ENCODE measurements at places on chromosomes 7 and 10.

DNA sequence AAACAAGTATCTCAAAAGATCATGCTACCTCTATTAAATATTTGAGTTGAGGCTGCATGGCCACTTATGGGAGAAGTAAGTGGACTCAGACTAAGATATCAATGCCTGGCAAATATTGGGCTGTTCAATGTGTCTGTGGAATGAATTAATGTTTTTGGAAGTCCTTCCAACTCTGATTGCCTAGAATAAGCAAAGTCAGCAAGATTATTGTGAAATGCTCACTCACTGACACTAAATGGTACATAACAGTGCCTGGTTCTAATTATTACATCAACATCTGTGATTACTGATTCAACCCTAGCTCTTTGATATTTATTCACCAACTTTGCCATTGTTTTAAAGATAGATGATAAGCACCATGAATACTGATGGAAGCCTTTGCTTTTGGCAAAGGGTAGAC, 45.5 kb upstream of the HDAC9 start:
- DNase-seq = no peak

DNA sequence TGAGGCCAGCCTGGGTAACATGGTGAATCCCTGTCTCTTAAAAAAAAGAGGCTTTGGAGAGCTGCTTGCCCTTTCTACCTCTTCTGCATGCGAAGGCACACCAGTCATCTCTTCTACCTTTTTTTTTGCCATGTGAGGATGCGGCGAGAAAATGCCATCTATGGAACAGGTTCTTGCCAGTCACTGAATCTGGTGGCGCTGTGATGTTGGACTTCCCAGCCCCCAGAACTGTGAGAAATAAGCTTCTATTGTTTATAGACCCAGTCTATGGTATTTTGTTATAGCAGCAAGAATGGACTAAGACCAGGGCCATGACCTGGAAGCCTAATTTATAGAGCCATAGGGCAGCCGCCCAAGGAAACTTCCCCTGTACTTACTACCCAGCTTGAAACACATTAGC, 112.9 kb downstream of the HIP1 start:
- no peak for DNase-seq

GRCh38 chr10:112981553-112981952, 31.5 kb downstream of the TCF7L2 start:
- no peak for DNase-seq

- DNase-seq = no peak
Observed at GRCh38 chr7:137576481-137576880, 232.9 kb upstream of the PTN start.

- DNase-seq = no peak
Observed at GRCh38 chr10:8588135-8588534, 533.6 kb downstream of the GATA3 start.

DNA sequence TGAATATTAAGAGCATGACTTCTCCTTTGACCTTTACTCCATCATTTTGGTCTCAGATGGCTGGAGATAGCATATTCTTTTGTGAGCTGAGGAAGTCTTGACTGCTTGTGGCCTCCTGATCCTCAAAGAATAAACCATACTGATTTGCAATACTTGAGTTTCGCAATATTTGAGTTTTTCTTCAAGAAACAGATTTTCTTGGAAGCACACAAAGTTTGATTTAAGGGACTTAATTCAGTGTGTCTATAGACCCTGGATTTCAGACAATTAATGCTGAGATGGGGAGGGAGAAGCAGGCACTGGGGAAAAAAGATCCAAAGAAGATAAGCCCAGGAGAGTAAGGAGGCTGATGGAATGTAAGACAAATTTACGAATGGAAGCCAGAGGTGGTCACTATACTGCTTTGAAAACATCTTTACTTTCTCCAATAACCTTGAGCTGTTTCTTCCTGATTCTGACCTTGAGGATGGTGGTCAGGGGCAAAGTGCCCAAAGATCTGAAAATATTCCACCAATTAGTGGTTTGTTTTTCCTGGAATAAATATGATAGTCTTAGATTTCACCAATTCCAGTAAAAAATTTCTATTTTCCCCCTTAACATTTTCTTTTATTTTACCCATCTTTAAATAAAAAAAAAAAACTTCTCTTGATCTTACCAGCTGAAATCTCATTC, 7.5 kb downstream of the EPDR1 start:
- DNase-seq = no peak

GRCh38 chr10:88544140-88544870, 38.8 kb downstream of the RNLS start:
- DNase-seq = no peak

- no peak for DNase-seq
Observed at GRCh38 chr7:35313575-35313974, 59.7 kb upstream of the TBX20 start.

DNA sequence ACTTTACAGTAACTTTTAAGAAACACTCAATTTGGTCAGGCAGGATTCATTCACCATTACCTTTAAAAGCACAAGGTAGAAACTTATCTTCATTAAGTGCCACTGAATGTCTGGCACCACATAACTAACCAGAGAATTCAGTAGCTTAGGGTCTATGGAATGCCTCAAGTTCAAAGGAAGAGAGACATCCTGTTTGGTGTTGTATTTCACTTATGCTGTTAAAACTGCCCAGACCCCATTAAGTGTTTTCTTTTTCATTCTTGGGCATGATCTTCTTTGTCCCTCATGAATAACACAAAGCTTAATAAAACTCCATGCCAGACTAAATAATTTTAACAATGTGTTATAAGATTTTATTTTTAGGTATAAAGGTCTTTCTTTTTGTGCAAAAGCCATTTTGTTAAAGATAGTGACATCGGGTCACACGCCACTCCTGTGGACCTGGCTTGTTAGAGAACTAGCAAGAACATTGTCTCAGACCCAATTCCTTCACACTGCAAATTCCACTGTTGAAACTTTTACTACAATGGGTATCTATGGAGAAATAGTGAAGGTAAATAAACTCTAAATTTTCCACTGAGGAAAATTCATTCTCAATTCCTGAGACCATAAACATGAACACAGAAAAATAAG, 221.0 kb downstream of the TWIST1 start:
- DNase-seq = no peak

- no peak for DNase-seq
Observed at GRCh38 chr10:112872728-112873127, 77.3 kb upstream of the TCF7L2 start.

- DNase-seq = no peak
Observed at GRCh38 chr10:70656489-70656888, 15.8 kb upstream of the ADAMTS14 start.

GRCh38 chr7:116551692-116552091, 26.9 kb downstream of the CAV1 start:
- DNase-seq = no peak

GRCh38 chr7:141500608-141501007, 50.6 kb upstream of the AGK start:
- no peak for DNase-seq

- no peak for DNase-seq
Observed at GRCh38 chr10:132847416-132847777, 61.5 kb upstream of the NKX6-2 start.

DNA sequence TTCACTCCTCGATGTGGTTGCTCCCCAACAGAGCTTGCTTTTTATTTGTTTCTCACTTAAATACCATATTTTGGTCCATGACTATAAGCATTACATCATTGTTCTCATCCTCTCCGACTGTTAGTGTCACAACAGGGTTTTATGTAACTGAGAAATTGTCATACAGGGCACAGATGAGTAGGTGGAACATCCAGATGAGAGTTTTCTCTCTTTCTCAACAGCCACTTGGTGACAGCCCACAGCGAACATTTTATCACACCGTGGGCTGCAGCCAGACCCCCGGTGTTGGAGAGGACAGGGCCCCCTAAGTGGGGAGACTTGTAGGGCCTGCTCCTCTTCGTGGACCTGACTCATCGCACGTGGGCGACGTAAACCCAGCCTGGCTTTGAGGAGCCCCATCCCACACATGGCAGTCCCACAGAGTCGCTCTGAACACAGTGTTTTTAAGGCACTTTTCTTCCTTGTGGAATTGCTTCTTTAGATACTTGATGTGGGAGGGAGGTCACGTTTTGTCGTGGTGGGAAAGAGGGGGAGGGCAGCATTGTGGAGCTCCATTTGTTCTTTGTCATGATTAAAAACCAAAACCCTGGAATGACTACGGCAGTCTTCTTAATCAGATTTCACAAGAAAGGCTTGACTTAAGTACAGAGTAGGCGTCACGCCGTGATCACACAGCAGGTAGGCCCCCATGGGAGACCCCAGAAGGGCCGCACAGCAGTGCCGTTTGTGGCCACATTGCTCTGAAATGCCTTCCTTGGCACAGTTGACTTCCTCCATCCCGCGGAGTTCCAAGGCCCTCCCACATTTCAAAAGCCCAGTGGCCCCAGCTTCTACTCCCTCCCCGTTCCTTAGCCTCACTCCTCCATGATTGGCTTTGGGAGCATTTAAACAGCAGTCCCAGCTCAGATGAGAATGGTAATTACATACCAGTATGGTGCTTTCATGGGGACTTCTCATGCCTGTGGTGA, 220.6 kb downstream of the CCDC3 start:
- no peak for DNase-seq

GRCh38 chr7:157404845-157405481, 68.2 kb downstream of the DNAJB6 start:
- no peak for DNase-seq

DNA sequence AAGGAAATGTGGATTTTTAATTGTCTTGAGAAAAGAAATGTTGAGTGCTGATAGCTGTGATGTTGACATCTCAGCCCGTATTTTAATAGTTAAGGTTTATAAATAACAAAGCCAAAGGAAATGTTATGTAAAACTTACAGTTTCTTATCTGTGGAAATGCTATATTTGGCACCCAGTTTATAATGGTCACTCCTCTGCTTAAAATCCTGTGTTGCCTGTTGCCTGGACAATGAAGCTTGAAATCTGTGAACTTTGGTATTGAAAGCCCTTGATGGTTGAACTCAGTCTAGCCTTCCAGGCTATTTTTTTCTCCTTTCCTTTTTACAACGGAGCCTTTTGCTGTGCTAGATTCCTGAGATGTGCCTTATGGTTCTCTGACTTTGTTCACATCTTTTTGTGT, 46.5 kb downstream of the MCU start:
- DNase-seq = no peak

GRCh38 chr7:1569440-1569832, 396 bp downstream of the PSMG3 start:
- no peak for DNase-seq

- no peak for DNase-seq
Observed at GRCh38 chr10:69748621-69749020, 53.1 kb upstream of the COL13A1 start.

DNA sequence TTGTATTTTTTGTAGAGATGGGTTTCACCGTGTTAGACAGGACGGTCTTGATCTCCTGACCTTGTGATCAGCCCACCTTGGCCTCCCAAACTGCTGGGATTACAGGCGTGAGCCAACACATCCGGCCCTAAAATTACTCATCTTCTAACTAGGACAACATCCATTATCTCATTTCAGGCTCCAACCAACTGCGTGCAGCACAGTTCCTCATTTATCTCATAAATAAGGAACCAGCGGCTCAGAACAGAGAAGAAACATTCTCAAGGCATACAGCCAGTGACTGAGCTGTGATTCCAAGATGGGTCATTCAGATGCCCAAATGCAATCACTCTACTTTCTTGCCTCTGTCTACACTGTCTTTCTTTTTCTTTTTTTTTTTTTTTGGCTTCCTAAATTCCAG, 356.1 kb downstream of the ELMO1 start:
- no peak for DNase-seq

DNA sequence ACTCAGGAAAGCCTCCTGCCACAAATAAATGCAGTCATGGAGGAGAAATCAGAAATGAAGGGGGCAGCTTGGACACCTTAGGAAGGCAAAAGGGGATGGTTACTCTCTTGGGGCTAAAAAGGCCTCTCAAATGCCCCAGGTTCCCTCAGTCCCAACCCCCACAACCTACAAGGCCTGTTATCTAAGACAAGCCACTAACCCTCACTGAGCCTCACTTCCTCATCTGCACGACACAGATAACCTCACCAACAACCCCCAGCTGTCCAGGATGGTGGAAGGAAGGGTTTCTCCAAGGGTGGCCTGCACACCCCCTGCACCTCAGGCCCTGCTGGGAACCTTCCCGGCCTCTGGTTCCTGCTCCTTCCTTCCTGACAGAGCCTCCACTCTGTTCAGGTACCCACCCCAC, 29.2 kb downstream of the SORBS1 start:
- no peak for DNase-seq

GRCh38 chr10:53808677-53809372, 992.2 kb downstream of the PCDH15 start:
- no peak for DNase-seq

GRCh38 chr10:72355214-72355555, 466 bp upstream of the DNAJB12 start:
- no peak for DNase-seq

- no peak for DNase-seq
Observed at GRCh38 chr10:72089618-72090017, 1.3 kb upstream of the SPOCK2 start.

DNA sequence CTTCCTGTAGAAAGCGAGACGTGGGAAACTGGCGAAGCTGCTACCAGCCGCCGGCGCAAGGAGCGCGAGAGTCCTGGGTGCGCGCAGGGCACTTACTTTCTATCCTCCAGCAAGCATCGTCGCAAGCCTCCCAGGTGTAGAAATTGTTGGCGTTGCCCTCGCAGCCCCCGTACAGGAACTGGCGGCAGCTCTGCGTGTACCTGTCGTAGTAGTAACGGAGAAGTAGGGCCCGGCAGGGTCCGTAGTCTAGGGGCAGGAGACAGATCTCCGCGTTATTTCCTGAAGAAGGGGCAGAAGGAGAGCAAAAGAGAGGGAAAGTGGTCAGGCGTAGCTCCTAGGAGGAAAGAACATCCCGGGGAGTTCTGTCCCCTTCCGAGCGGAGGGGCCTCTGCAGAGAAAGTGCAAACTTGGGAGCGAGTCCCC, 501 bp downstream of the TFPI2 start:
- DNase-seq = no peak

DNA sequence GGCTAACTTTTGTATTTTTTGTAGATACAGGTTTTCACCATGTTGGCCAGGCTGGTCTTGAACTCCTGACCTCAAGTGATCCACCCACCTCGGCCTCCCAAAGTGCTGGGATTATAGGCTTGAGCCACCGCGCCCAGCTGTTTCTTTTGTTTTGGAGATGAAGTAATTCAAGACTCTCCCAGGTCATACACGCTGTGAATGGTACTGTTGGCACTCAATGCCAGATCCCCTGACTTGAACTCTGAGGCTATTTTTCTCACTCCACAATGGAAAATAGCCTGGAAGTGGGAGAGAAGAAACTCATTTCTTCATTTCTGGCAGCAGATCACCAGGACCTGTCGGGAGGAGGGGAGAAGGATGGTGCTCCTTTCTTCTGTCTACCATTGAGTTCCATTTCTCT, 32.4 kb downstream of the BLVRA start:
- DNase-seq = no peak

DNA sequence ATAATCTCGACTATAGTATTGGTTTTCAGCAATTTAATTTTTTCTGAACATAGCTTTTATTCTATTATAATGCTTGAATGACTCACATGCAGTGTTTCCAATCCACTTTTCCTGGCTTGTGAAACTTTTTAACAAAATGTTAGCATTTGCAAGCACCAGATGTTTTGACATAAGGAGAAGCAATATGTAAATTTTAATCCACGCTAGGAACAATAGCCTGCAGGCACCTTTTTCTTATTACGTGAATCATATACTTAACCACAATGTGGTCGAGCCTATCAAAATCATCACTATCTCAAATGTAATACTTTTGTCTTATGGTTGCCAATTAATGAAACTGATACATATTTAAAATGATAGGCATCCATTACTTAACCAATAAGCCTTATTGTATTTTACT, 97.1 kb downstream of the TFEC start:
- DNase-seq = no peak

- no peak for DNase-seq
Observed at GRCh38 chr10:21297603-21298383, 227.7 kb downstream of the SKIDA1 start.
